ENCODE measurements at places on chromosomes 12 and 14.

DNA sequence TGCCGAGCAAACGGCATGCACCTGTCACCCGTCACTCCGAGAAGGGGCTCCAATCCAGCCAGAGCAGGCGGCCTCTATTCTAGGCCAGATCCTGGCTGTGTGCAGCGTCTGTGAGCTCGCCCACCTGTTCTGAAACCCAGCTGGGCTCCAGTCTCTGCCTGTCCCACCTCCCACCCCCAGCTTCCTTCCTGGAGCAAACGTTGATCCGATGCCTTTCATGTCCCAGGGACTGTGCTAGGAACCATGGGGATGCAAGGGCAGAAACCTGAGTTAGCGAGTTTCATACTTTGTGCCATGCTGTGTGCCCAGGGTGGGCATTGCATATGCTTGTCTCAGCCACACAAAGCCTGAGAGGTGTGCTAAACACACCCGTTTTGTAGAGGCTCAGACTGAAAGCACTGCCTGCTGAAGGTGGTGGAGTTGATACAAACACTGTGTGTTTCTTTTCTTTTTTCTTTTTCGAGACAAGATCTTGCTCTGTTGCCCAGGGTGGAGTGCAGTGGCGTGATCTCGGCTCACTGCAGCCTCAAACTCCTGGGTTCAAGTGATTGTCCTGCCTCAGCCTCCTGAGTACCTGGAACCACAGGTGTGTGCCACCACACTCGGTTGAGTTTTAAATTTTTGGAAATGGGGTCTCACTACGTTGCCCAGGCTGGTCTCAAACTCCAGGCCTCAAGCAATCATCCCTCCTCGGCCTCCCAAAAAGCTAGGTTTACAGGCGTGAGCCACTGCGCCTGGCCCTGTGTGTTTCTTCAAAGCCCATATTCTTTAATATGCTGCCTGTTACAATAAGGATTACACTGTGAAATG lies 84.1 kb upstream of the MED13L start:
- no peaks in the 10 kb centered on the region for H3K4me1 ChIP-seq
- DNase-seq = no peak
- H3K27me3 ChIP-seq = no peaks in the 10 kb centered on the region
- no peak overlapping the region for H3K27ac ChIP-seq
- no peaks in the 10 kb centered on the region for H3K36me3 ChIP-seq
- no peak overlapping the region for H3K4me3 ChIP-seq

DNA sequence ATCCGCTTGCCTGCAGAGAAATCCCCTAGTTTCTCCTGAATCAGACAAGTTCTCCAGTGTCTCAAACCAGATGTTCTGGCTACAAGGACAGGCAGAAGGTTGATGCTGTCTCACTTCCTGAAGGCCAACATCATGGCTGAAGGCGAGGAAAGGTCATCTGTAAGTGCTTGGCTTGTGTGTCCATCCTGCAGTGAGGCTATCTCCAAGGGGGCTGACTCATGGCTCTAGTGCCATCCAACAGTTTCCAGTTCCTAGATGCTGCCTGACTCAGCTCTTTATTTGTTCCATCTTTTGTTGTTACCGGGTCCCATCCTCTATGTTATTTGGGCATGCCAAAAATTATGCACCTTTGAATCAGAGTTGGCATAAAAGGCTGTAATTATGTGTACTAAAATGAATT lies 232.1 kb upstream of the TBX3 start:
- no peaks in the 10 kb centered on the region for H3K27me3 ChIP-seq
- no peaks in the 10 kb centered on the region for H3K4me1 ChIP-seq
- no peak overlapping the region for H3K4me3 ChIP-seq
- H3K27ac ChIP-seq = no peak overlapping the region
- no peak for DNase-seq

GRCh38 chr12:30345744-30346471 lies 349.8 kb downstream of the IPO8 start:
- no peak overlapping the region for H3K27ac ChIP-seq
- no peaks in the 10 kb centered on the region for H3K4me1 ChIP-seq
- H3K36me3 ChIP-seq = no peaks in the 10 kb centered on the region
- H3K4me3 ChIP-seq = no peak overlapping the region
- no peaks in the 10 kb centered on the region for H3K27me3 ChIP-seq
- DNase-seq = no peak

- peaks cover 31% of the 10 kb centered on the region for H3K27me3 ChIP-seq
- no peak overlapping the region for H3K27ac ChIP-seq
- no peak overlapping the region for H3K4me3 ChIP-seq
- H3K36me3 ChIP-seq = no peaks in the 10 kb centered on the region
Measured at GRCh38 chr14:25048170-25049016, 1.6 kb downstream of the STXBP6 start.

DNA sequence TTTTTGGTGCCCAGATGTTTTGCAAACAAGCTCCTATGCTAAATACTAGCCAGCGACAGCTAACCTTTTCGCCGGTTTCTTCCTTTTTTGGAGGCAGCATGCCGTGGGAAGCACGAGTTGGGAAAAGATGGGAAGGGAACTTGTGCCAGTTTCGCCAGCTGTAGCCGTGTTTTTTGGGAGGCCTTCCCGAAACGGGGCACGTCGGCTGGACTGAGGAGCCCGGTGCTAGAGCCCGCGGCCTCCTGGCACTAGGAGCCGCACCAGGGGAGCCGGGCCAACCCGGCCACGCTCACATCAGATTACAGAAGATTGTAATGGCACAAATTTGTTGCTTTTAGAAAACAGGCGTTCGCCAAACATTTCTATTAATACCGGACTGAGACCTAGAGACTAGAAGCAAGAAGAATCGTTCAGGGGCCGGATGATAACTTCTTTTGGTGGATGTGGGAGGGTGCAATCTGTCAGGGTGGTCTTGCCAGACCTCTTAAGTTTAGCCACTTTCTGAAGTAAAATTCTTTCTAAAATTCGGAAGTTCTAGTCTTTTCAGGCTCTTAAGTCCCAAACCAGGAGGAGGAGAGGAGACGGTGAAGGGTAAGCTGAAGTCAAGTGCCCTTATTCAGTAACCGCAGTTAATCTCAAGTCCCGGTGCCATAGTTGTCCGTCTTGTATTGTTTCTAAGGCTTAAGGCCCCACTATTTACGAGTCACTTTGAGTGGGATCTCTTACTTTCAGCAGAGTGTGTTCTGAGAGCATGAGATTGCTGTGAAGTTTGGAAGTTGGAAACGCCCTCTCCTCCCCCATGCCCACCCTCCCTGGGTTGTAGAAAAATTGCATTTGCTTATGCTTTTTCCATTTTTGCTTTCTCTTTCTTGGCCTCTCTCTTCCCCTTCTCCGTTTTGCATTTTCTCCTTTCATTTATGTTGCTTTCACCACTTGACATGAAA lies 1.3 kb downstream of the RASSF3 start:
- H3K4me3 ChIP-seq = peak overlapping the region; percentile 78
- DNase-seq = no peak
- no peaks in the 10 kb centered on the region for H3K27me3 ChIP-seq
- H3K36me3 ChIP-seq = no peaks in the 10 kb centered on the region

DNA sequence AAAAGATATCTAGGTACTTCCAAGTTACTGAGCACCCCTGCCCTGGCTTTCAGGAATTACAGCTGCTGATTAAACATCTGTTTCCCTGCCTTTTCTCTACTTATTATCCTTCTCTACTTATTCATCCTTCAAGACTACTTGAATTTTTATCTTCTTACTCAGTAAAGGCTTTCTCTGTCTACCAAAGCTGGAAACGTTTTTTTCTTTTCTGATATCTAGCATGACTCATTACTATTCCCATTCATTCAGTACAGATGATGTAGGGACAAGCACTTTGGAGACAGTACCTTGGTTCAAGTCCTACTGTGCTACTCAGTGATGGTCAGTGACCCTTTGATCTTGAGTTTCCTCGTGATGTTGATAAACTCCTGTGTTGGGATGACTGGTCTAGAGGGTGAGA lies 848.7 kb downstream of the NRXN3 start:
- no peak overlapping the region for H3K4me3 ChIP-seq
- no peaks in the 10 kb centered on the region for H3K27me3 ChIP-seq
- no peaks in the 10 kb centered on the region for H3K4me1 ChIP-seq

- no peak for DNase-seq
- no peaks in the 10 kb centered on the region for H3K36me3 ChIP-seq
- no peak overlapping the region for H3K27ac ChIP-seq
- H3K4me1 ChIP-seq = no peaks in the 10 kb centered on the region
Measured at GRCh38 chr12:26340649-26341048, 145.3 kb downstream of the SSPN start.

DNA sequence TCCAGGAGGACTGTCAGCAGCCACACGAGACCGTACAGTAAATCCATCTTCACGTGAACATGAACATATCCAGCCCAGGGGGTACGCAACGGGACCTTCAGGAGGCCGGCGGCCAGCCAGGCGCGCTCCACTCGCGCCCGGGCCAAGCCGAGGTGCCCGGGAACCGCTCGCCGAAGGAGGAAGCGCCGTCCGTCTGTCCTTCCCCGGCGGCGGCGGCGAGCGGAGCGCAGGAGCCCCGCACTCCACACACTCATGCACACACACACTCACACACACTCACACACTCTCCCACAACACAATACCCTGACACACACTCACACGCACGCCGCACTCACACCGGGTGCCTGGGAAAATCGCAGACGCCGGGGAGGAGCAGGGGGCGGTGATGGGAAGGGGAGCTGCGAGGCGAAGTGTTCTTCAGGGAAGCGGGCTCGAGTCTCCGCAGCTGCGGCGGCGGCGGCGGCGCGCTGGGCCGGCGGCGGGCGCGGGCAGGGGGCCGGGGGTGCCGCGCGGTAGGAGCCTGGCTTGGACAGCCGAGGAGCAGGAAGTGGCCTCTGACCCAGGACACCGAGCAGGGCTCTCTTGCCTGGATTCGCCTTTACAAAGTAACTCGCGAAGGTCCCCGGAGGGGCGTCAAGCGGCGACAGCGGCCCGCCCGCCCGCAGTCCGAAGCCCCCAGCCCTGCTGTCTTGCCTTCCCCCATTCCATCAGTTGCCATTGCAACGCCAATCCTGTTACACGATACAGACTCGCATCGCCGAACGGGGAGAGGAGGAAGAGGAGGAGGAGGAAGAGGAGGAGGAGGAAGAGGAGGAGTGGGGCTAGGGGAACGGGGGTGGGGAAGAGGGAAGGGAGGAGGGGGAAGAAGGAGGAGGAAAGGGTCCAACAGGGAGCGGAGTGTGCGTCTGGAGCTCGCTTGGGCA lies 601 bp downstream of the MDGA2 start:
- H3K4me3 ChIP-seq = peak overlapping the region; percentile 55
- no peaks in the 10 kb centered on the region for H3K36me3 ChIP-seq
- H3K4me1 ChIP-seq = no peaks in the 10 kb centered on the region
- peak; percentile 55 for DNase-seq

- DNase-seq = no peak
- H3K4me1 ChIP-seq = peaks cover 4% of the 10 kb centered on the region
- H3K27ac ChIP-seq = no peak overlapping the region
- no peaks in the 10 kb centered on the region for H3K27me3 ChIP-seq
- no peaks in the 10 kb centered on the region for H3K36me3 ChIP-seq
Measured at GRCh38 chr14:80959496-80959895, 4.1 kb downstream of the TSHR start.

- peak; percentile 81 for DNase-seq
- H3K4me3 ChIP-seq = no peak overlapping the region
- H3K4me1 ChIP-seq = no peaks in the 10 kb centered on the region
- H3K27me3 ChIP-seq = no peaks in the 10 kb centered on the region
- no peaks in the 10 kb centered on the region for H3K36me3 ChIP-seq
Measured at GRCh38 chr12:127811988-127812387, 455.0 kb upstream of the TMEM132C start.

DNA sequence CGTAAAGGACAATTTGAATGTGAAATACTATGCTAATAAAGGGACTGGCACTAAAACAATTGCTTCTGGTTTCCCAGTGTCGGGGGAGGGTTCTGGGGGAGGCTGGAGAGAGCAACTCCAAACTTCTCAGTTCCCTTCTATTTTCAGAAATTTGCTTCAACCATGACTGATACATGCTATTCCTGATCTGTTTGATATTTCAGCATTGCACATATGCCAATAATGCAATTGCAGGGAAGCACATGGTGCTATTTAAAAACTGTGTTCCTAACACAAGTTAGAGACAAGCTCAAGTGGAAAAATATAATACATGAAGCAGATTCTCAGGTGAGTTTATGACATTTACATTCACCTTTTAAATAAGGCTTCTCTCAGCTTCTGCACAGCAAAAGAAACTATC lies 188.9 kb downstream of the RIMBP2 start:
- H3K27ac ChIP-seq = no peak overlapping the region
- DNase-seq = no peak
- H3K27me3 ChIP-seq = no peaks in the 10 kb centered on the region
- H3K36me3 ChIP-seq = no peaks in the 10 kb centered on the region

- peaks cover 16% of the 10 kb centered on the region for H3K36me3 ChIP-seq
- H3K27ac ChIP-seq = no peak overlapping the region
Measured at GRCh38 chr12:119673634-119674033, 5.7 kb downstream of the PRKAB1 start.

DNA sequence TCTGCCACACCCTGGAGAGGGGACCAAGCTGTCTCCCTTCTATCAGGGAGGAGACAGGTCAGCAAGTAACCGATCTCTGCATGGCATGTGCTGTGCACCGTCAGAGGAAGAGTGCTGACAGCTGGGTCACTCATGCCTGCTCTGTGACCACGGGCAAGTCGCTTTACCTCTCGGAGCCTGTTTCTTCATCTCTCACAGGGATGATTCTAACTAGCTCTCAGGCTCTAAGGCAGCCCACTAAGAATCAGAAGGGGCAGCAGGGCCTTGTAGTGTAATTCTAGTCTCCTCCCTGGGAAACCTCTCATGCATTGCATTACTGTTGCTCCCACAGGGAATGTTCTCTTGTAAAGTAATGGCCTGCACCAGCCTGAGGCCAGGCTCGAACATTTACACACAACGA lies 11.9 kb downstream of the CD9 start:
- no peaks in the 10 kb centered on the region for H3K36me3 ChIP-seq
- no peak for DNase-seq
- H3K27me3 ChIP-seq = no peaks in the 10 kb centered on the region
- H3K4me3 ChIP-seq = no peak overlapping the region
- H3K4me1 ChIP-seq = peaks cover 25% of the 10 kb centered on the region

DNA sequence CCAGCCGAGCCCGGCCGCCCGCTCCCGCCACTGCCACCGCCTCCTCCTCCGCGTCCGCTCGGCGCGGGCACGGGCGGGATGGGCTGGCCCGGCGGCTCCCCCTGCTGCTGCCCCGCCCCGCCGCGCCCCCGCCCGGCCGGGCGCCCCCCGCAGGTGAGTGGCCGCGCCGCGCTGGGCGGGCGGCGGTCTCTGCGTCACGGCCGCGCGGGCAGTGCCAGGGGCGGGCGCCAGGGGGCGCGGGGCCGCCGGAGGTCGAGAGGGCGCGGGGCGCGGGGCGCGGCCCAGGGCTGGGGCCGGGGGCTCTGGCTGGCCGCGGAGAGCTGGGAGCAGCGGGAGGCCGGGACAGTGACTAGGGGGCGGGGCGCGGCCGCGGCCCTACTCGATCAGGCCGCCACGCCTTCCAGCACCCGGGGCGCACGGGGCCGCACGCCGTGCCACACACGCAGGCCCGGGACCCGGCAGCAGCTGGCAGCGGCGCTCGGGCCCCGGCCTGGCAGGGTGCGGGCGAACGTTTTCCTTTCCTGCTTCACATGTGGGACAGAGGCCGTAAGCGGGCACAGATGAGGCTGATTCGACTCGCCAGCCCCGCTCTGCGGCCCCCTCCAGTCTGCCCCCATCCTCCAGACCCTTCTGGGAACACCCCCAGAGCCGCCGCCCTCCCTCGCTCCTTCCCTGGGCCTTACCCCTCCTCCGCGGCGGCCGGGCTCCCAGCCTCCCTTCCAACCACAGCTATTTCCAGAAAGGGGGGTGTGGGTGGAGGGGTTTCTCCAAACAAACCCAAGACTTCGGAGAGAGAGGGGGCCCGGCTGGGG lies 2.4 kb upstream of the TNS2 start:
- H3K4me1 ChIP-seq = peaks cover 44% of the 10 kb centered on the region
- H3K27me3 ChIP-seq = no peaks in the 10 kb centered on the region
- DNase-seq = peak; percentile 78
- no peaks in the 10 kb centered on the region for H3K36me3 ChIP-seq

Data from mesendoderm (in vitro differentiated cells).